ENCODE measurements at places on chromosomes 2 and 18. TPM values are rescaled to one million over a fixed set of nuclear protein-coding genes. Genes with fewer than 3 reads are reported as not detected.

DNA sequence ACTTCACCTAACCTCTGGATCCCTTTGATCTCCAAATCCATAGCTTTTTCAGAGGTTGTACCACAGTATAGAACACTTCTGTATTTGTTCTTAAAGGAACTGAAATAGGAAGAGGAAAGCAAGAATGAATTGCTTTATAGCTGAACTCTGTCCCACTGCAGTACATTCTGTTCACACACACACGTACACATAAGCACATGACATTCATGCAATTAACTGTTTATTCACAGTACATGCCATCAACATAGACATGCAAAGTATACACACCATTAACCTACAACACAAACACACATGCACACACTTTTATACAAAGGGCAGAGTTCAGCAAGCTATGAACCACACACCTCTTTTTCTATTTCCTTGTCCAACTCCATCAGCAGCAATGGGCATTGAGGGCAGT lies 43.2 kb downstream of the MRPL33 start:
- no peak for DNase-seq

- DNase-seq: no peak
Observed at GRCh38 chr2:96329456-96329855, 4.3 kb downstream of the ITPRIPL1 start.

DNA sequence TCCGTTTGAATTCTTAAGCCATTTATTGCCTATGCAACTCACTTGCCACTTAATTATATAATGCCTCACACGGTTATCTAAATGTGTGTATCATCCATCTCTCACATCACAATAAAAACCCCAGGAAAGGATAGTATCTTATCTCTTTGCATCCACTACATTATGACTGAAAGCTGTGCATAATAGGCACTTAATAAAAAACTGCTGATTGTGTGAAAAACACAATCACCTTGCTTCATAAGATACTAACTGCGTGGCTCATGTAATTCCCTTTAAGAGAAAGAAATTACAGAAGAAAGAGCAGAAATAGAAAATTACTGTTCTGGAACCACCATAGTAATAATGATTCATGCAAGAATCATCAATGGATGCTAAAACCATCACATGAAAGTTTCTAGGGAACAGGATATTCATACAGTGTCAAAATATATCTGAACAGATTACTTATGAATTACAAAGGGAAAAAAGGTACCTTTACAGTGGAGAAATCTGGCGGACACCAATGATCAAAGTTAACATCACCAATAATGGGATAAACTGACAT lies 29.3 kb downstream of the CUL3 start:
- DNase-seq: no peak

GRCh38 chr2:230824406-230824978 lies 40.2 kb upstream of the ITM2C start:
- no peak for DNase-seq

- DNase-seq: no peak
Observed at GRCh38 chr2:165277295-165277694, 38.1 kb downstream of the SCN2A start.

- DNase-seq: no peak
Observed at GRCh38 chr2:171244466-171244969, 83.8 kb upstream of the TLK1 start.

- no peak for DNase-seq
Observed at GRCh38 chr2:189013671-189014448, 39.7 kb downstream of the COL3A1 start.

DNA sequence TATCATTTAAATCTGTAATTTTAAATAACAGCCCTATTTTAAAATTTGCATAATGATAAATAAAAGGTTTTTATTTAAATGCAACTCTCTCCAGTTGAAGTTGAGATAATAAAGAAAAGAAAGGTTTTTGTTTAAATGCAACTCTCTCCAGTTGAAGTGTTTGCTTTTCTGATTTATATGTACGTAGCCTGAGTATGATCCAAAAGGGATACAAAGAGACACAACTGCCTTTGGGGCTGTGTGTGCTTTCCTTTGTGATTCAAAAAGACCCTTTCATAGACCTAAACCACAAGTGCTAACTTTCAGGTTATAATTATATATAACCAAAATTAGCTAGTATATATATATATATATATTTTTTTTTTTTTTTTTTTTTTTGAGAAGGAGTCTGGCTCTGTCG lies 76.2 kb upstream of the MFF start:
- no peak for DNase-seq

Gene TMEM178A
- total RNA-seq: 6.6 TPM

Gene FNDC4
- 6.3 TPM for total RNA-seq
